Epithelial cell of prostate (primary cell): ENCODE measurements at places on chromosomes 1 and 21.

DNA sequence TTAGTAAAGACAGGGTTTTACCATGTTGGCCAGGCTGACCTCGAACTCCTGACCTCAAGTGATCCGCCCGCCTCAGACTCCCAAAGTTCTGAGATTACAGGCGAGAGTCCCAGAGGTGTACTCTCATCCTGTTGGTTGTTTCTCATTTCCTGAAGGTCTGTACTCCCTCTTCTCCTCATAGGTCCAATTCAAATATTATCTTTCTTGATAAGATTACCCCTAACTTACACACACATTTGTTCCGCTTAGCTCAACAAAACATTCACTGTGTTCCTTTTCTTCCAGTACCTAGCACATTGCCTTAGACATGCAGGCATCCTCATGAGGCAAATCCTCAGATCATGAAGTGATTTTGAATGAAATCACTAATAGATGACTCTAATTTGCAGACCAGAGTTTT is 72.4 kb upstream of the SSX2IP start:
- no peak for DNase-seq

- DNase-seq: no peak
Measured at GRCh38 chr1:76547916-76548315, 319.4 kb upstream of the ST6GALNAC5 start.

DNA sequence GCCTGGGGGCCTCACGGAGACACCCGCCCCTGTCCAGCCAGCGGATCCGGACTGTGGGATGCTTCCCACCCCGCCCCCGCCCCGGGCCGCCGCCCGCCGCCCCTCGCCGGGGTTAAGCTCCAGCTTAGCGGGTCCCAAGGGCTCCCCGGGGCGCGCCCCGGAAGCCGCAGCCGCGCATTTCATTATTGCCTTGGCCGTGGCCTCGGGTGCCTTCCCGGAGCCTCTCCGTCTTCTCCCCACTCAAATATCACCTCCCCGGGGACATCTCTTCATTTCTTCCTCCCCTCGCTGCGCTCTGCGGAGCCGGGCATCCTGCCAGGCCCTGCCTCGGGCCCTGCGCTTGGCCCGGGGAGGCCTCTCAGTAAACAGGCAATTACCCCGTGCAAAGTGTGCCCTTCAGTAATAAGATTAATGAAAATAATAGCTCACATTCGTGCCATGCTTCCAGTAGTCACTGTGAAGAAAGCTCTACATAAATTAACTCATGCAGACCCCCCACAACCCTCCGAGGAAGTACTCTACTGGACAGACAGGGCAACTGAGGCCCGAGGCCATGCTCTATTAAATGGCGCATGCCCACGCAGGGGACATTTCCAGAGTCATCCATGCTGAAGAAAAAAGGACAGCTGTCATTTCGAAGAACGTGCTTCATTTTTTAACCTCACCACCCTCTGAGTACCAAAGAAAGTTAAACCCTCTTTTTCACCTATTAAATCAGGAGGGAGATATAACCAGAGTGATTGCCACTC is 49.9 kb upstream of the LAPTM5 start:
- DNase-seq: no peak

DNA sequence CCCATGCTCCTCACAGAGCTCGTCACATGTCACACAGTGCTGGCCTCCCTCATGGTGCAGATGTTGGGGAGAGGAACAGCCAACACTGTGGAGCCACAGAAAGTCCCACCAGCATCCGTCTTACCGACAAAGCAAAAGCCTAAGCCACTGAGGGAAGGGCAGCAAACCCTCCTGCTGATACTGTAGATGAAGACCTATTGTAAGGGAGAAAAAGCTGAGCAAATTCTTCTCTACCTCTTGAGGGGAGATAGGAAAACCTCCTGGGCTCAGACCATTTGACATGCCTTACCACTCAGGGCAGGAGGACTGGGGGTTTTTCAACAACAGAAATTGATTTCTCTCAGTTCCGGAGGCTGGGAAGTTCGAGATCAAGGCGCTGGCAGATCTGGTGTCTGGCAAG is 95.9 kb downstream of the WDR64 start:
- DNase-seq: no peak

DNA sequence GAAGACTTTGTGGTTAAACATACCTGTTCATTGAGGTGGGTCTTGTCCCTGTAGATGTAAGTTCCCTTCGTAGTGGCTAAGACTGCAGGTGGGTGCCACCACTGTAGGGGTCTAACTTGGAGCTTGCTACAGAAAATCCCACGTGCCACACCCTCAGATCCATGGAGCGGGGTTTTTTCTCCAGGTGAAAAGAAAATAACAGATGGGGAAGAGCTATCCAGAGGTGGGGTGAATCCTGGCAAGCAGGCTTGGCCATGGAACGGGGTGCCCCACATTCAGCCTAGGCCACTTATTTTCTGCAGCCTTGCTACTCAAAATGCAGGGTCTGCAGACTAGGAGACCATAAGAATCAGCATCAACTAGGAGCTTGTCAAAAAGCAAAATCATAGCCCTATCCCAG is 24.0 kb downstream of the EXOC8 start:
- no peak for DNase-seq

- DNase-seq: no peak
Measured at GRCh38 chr1:223125766-223126165, 17.3 kb downstream of the TLR5 start.

DNA sequence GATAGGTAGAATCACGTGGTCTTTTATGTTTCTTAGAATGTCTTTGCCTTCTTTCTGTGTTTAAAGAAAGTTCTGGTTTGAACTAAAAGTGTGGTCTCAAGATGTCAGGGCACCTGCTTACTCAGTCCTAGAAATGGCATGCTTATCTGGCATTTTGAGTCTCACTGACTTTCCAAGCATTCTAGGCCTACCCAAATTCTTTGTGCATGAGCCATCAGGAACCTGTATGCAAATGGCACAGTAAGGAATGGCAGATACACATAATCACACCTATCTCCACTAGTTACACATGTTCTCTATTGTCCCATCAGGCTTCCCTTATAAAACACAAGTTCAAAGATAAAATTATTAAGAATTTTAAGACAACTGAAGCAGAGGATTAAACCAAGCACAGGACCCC is 29.5 kb upstream of the CLCA4 start:
- DNase-seq: peak; percentile 55

DNA sequence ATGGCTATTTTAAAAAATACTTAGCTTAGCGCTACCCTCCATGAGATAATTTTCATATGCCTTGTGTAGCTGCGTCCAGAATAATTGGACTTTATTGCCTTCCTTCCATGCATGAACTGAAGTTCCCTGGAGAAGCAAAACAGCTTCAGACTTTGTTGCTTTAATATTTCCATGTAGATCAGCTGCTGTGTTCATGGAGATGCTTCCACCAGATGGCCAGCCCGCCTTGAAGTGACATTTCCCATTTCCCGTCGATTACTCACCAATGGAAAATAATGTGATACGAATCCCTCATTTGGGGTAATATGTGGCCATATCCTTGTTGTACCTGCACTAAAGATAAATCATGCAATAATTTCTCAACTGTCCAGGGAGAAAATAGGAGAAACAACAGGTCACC is 47.4 kb upstream of the CLDN14 start:
- DNase-seq: no peak

DNA sequence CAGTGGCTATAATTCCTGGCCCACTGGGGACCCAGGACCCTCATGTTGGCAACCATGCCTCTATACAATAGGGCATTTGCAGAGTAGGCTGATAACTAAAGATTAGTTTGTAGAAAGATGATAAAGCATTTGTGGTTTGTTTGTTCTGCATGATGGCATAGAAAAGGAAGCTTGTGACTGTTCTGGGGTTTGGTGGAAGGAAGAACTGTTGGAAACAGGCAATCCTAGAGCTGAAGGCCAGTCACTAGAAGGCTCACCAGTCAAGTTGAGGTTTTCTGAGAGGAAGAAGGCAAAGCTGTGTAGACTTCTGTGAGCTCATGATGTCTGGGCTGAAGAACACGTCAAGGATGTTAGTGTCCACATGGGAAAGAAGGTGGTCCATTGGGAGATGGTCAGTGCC is 140.3 kb upstream of the VANGL1 start:
- no peak for DNase-seq

DNA sequence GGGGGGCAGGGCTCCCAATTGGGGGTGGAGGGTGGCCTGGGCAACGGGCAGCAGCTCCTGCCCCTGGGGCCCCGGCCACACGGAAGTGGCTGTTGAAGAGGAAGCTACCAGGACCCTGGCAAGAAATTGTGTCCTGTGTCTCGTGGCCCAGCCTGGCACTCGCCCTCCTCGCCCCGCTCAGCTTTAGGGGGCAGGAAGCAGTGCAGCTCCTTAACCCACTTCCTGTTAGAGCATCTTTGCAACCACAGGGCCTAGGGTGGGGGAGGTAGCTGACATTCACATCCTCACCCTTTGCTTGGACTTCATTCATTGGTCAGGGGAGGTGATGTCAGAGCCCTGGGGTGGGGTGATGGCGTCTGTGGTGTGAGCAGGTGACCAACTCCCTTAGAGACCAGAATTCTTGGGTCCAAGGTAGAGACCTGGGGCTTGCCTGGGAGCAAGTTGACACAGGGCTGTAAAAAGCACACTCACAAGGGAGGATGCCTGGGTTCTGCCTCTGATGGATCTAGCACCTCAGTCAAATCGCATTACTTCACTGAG is at the start of gene ARHGAP30:
ARHGAP30 (minus strand) TSS at position 161 of the 540 bp plus-strand sequence. CDS start 267 bp downstream, outside the sequence.
- DNase-seq: no peak

GRCh38 chr1:167516404-167517388 is 1.6 kb downstream of the CD247 start:
- DNase-seq: no peak

- no peak for DNase-seq
Measured at GRCh38 chr1:24898909-24899439, 31.1 kb downstream of the RUNX3 start.

- no peak for DNase-seq
Measured at GRCh38 chr1:112723511-112723839, 8.3 kb upstream of the PPM1J start.

DNA sequence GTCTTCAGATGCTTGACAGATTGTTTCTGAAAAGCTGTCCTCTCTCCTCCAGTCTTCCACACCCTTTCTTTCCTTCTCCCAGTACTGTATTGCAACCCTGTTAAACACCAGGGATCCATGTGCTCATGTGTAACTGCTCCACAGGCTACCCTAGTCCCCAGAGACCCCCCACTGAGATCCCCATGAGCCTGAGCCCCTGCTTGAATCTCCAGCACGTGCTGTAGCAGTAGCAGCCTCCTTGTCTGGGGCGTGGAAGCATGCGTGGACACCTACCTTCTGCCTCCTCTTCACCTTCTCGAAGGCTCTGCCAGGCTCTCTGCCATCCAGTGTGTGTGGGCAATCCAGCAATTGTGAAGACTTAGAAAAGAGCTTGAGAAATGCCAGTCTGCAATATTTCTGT is 25.2 kb downstream of the GPR137B start:
- no peak for DNase-seq

GRCh38 chr1:16122916-16123315 is 33.0 kb downstream of the EPHA2 start:
- peak; percentile 80 for DNase-seq

DNA sequence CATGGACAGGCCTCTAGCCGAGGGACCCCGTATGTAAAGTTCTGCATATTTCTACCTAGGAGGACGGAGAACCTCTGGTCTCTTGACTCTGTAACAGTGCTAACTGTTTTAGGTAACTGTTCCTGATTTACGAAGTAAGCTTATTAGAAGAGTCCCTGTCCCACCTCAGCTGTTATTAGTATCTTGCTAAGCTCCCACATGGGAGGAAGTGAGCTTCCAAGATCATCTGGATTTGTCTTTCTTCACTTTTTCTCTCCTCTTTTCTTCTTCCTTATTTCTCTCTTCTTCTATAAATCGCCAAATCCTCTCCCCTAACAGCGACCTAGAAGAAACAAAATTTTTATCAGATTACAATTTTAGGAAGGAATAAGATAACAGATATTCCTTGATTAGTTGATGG is 4.4 kb downstream of the CD53 start:
- DNase-seq: no peak

DNA sequence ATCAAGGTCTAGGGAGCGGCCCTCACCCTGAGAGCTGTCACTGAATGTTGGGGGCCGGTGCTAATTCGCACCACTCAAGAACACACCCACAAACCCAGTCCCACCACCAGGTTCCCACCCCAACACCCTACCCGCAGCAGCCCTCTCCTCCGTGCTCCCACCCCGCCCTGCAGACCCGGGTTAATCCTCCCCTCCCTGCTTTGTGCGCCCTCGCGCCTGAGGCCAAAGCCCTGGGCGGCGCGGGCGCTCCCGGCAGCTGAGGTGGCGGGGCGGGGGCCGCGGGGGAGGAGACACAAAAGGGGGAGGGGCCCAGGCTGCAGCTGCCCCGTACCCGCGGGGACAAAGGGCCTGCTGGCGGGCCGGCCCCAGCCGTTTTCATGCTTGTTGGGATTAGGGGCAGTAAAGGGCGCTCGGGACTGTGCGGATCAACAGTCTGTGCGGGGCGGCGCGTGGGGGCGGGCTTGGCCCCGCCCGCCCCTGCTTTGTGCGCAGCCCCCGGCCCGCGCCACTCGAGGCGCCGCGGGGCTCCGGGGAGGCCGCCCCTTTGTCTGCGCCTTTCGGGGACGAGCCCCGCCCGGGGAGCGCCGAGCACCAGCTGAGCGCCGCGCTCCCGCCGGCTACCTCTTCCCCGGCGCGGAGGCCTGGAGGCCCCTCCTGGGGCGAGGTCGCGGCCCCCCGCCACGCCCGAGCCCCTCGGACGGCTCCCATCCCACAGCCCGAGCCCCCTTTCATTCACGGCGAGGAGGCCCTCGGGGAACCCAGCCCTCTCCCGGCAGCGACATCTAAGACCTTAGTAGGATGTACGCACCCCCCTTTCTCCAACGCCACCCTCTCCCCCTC is 10.9 kb downstream of the C1orf216 start:
- no peak for DNase-seq

GRCh38 chr1:43763497-43763973 is 56.2 kb downstream of the ST3GAL3 start:
- DNase-seq: peak; percentile 46

GRCh38 chr1:6475381-6476133 is 9.6 kb upstream of the TNFRSF25 start:
- no peak for DNase-seq

DNA sequence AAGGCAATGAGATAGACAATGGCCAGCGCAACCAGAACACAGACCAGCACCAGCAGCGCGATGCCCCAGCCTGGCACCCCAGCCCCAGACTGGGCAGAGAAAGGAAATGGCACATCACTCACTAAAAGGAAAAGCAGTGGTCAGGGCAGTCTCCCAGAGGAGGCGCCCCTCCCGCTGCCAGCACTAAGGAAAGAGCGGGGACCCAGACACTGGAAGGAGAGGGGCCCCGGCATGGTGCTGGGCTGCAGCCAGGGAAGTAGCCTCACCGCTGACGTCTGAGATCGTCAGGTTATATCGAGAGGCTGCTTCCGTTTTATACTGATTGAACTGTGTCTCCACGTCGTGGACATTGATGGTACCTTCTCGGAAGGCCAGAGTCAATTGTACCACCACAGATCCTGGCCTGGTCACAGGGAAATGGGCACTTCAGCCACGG is 13.8 kb downstream of the TRIM46 start:
- DNase-seq: no peak

GRCh38 chr1:163928651-163929050 is 606.9 kb downstream of the NUF2 start:
- DNase-seq: no peak

DNA sequence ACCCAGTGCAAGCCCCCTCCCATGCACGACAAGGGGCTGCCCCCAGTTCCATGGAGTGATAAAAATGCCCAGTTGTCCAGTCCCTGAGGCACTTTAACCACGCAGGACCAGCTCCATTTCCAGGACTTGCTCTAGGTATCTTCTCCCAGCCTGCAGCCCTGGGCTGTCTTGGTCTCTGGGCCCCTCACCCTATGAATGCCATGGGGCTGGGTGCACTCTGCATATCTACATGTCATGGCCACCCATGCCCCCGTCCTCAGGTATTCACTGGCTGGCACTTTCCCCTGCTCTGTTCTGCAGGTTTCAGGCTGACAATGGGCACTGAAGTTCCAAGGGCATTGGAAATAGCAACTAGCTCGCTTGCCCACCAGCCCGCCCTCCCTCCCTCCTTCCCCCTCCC is 19.6 kb upstream of the C1orf174 start:
- no peak for DNase-seq
